ENCODE measurements at places on chromosomes 5 and 9. TPM values are rescaled to one million over a fixed set of nuclear protein-coding genes. Genes with fewer than 3 reads are reported as not detected.

Gene CTXN3
- total RNA-seq = not detected

DNA sequence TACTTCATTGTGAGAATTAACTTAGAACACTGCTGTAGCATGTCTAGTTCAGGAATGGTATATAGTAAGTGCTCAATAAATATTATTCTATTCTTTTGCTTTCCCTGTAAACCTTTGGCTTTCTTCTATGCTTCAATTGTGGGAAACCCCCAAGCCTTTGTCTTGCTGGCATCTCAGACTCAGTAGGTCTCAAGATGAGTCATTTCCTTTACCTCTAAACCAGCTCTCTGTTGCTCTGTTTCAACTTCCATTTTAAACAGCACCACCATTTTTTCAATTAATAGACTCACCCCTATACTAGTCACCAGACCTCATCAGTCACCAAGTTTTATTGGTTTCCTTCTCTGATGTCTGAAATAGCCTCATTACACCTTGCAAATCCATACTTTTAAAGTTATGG, 43.5 kb downstream of the DMAC1 start:
- DNase-seq = no peak

DNA sequence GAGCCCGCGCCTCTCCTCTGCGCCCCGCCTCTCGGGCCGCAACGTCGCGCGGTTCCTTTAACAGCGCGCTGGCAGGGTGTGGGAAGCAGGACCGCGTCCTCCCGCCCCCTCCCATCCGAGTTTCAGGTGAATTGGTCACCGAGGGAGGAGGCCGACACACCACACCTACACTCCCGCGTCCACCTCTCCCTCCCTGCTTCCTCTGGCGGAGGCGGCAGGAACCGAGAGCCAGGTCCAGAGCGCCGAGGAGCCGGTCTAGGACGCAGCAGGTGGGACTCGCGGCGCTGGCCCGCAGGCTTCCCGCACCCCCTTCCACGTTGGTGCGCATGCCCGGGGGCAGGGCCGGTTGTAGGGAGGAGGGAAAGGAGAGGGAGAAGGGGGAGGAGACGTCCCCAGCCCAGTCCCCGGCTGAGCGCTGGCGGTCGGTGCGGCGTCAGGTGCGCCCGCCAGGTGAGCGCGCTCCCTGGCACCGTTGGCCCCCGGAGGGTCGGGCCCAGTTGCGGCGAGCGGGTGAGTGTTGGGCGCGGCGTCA, at the start of gene OCLN:
Gene OCLN, plus strand, starts transcription at position 400 of the 532 bp plus-strand sequence. CDS start 11,455 bp downstream, outside the sequence.
- peak; percentile 80 for DNase-seq

Gene LCN10
- total RNA-seq = not detected

Gene HAVCR1
- total RNA-seq = 0.46 TPM

GRCh38 chr9:93119953-93120845, 13.9 kb downstream of the NINJ1 start:
- peak; percentile 83 for DNase-seq

DNA sequence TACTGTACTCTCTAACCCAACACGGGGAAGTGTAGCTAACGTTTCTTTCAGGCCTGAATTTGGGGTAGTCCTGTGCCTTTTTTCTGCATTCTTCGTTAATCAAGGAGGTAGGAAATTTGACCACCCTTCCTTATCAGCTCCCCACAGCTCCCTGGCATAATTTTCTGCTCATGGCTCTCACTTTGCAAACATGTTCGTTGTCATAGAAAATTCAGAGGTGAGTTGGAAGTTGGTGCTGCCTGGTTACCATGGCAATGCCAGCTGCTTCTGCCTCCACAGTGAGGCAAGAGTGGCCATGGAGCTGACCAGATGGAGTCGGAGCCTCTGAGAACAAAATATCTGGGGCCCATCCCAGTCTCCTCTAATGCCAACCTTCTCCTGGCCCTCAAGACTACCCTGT, 116.6 kb upstream of the BOD1 start:
- DNase-seq = no peak

Gene HAVCR2
- 32.6 TPM for total RNA-seq

Gene CER1
- not detected for total RNA-seq

DNA sequence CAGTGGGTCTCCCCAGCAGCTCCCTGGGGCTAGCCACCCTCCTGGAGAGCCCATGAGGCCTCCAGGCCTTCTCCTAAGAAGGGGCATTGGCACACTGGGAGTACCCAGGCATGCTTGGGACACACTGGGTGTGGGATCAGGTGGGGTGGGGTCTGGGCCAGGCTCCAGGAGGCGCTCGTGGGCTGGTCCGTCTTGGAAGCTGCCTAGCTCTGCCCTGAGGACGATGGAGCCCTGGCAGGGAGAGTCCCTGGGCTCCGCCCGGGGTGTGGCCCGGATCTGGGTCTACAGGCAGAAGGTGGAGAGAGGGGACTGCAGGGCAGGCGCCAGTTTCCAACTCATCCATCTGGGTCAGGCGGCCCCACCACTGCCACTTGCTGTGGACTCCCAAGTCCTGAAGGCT, 2.4 kb downstream of the PRRX2 start:
- no peak for DNase-seq

Gene C8G
- 2.1 TPM for total RNA-seq

DNA sequence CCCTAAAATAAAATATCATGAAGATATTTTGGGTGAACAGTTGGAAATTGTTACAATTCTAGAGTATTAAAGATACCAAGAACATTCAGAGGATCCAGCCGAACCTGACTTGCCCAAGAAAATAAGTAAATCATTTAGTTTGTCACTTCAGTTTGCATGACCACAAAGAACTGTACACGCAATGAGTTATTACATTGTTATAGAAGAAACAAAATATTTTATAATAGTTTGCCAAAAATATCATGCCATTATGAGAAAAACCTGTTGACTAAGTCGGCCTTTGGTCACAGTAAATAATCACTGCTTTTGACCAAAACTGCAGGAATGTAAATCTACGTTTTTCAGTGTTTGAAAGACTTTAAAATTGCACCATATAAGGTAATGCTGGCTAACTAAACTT, 27.9 kb downstream of the TRIO start:
- no peak for DNase-seq

DNA sequence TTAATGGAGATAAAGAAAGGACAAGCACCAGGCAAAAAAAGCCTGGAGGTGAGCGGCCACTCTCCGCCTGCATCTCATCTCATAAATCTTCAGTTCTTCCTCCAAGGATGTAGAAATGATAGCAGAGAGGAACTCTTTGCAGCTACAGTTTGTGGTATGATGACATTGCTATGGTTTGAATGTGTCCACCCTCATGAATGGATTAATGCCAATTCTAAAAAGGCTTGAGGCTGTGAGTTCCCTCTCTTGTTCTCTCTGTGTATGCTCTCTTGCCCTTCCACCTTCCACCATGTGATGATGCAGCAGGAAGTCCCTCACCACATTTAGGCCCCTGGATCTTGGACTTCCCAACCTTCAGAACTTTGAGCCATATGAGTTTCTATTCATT, 126.4 kb downstream of the SPOCK1 start:
- no peak for DNase-seq

Gene CTNND2
- 1.1 TPM for total RNA-seq

GRCh38 chr9:125522328-125522725, 184.7 kb downstream of the MAPKAP1 start:
- no peak for DNase-seq

DNA sequence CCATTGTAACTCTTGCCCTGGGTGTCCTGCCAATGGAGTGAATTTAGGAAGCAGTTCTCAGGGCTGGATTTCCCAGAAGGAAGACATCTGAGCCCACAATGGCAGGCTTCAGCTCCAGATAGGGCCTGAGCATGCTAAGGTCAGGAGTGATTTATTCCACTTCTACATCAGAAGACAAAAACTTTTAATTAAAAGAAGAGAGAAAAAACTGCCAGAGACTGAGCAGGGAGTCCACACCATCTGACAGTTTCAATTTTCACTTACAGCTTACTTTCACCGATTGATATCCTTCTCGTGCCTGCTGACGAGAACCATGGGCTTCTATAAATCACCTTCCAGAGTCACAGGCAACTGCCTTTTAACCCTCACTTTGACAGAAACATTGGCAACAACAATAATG, 228.3 kb upstream of the BRINP1 start:
- no peak for DNase-seq

GRCh38 chr5:131790550-131790949, 6.3 kb downstream of the FNIP1 start:
- no peak for DNase-seq

Gene PHAX
- 20.1 TPM for total RNA-seq

DNA sequence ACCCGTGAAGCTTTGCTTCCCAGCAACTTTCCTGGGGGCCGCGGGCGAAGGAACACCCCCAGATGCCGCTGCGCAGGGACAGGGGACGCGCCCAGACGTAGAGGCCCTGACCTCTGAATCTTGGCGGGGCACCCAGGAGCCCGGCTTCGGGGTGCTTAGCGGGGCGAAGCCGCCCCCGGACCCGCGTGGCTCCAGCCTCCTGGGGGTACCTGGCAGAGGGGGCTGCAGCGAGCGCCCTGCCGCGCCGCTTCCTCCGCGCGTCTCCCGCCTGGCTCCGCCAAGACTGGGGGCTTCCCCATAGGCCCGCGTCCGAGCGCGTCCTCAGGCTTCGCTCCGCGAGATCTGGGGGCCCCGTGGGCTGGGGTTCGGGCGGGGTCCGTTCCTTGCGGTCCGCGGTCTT, 23.0 kb upstream of the ZNF782 start:
- DNase-seq = no peak

- DNase-seq = no peak
These were observed 7.3 kb upstream of the S1PR3 start for GRCh38 chr9:88983865-88984542.

DNA sequence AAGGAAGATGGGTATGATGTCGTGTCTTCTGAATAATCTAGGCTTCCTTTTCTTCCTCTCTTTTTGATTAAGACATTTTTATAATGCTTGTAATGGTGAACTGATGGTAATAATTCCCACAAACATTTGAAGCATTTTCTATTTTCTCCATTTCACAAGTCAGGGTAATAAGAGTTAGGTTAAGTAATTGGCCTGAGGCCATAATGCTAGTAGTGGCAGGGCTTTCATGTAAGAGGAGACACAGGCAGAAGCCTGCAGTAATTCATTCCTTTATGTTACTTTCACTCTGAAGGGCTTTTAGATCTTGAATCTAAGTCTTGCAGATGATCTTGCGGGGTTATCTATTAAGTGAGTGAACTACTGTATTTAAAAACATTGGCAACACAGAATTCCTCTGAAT, 374.9 kb downstream of the MAT2B start:
- no peak for DNase-seq

Gene FOXI1
- total RNA-seq = not detected

Gene IFNA2
- not detected for total RNA-seq

- DNase-seq = no peak
These were observed 28.1 kb downstream of the TTC23L start for GRCh38 chr5:34866989-34867471.

GRCh38 chr9:129879103-129879699, 43.9 kb downstream of the USP20 start:
- DNase-seq = no peak

DNA sequence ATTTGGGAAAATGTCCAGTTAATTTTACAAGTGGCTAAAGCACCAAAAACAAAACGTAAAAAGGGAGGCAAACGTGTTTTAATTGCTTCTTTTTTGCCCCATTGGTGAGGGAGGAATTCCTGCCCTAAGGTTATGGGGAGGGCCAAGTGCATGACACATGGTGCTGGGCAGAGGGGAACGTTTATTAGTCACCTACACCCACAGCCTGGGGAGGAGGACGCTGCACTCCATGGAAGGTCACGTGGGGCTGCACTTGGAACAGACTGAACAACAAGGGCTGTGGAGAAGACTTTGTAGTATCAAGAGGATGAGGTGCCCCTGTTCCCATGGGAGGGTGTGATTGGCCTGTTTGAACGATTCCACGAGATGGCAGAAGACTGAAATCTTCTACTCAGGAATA, 13.7 kb upstream of the ADAMTS16 start:
- no peak for DNase-seq

DNA sequence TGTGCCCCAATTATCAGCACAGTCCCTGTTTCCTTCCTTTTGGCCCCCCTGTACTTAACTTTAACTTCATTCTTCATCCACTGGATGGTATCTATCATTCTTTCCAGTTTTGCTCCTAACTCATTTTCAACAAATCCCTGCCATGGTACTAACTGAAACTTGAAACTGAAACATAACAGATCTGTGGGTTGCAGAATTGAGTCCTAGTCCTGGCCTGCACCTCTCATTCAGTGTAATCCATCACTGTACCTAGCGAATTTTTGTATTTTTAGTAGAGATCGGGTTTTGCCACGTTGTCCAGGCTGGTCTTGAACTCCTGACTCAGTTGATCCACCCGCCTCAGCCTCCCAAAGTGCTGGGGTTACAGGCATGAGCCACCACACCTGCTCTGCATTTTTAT, 15.3 kb upstream of the PIK3R1 start:
- no peak for DNase-seq

- no peak for DNase-seq
These were observed 631.6 kb downstream of the PDE4D start for GRCh38 chr5:59261969-59262368.

GRCh38 chr9:89564346-89564878, 40.4 kb upstream of the GADD45G start:
- DNase-seq = no peak

Gene WWC1
- total RNA-seq = 60.8 TPM

Gene SLC6A19
- total RNA-seq = 0.06 TPM

Gene MYOZ3
- 2.4 TPM for total RNA-seq

- DNase-seq = no peak
These were observed 782 bp upstream of the SKP1 start for GRCh38 chr5:134177369-134178095.

Gene PCDHGA5
- total RNA-seq = 2.9 TPM

DNA sequence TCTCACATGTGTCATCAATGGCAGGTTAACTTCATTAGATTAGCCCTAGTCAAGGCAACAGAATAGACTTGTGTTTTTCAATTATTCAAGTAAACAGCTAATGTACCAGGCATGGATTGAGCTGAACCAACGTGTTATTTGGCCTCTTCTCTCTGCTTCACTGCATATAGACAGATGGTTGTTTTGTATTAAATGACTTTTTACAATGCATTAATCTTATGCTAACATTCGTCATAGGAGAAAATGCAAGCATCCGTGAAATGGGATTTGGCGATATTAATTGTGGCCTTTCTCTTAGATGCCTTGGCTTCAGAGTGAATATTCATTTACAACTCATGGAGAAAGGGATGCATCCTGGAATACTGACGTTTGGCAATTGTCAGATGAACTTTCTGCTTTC, 208.0 kb downstream of the KCTD16 start:
- DNase-seq = no peak

GRCh38 chr9:87431837-87432236, 65.8 kb upstream of the DAPK1 start:
- DNase-seq = no peak

Gene IL7R
- total RNA-seq = 87.8 TPM

DNA sequence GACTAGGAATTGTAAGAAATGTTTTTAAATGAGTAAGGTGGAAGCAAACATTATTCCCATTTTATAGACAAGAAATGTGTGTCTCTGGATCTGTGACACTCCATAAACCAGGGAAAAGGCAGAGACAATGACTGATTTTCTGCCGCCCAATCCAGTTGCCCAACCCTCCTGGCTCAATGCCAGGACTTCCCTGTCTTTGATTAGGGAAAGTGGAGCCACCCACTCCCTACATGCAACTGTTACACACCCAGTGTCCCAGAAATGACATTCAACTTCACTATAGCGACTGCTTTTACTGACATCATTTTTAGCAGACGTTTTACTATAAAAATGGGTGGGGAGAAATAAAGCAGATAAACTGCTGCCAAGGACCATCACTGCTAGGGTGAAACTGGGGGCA, 79.7 kb downstream of the THBS4 start:
- no peak for DNase-seq

Gene PRKAA1
- 113 TPM for total RNA-seq

Gene ERAP2
- 4.9 TPM for total RNA-seq

- DNase-seq = peak; percentile 27
These were observed 20.0 kb upstream of the MLANA start for GRCh38 chr9:5870691-5871090.

Gene LCN15
- total RNA-seq = not detected

Gene SLC25A25
- 21.2 TPM for total RNA-seq

Measured in lung (tissue), 17 donors.